ENCODE measurements at places on chromosomes 6 and 20. TPM values are rescaled to one million over a fixed set of nuclear protein-coding genes. Genes with fewer than 3 reads are reported as not detected.

Gene ZNF343
- total RNA-seq = 6.8 TPM

GRCh38 chr6:125002406-125002741, 40.1 kb downstream of the RNF217 start:
- DNase-seq = no peak

DNA sequence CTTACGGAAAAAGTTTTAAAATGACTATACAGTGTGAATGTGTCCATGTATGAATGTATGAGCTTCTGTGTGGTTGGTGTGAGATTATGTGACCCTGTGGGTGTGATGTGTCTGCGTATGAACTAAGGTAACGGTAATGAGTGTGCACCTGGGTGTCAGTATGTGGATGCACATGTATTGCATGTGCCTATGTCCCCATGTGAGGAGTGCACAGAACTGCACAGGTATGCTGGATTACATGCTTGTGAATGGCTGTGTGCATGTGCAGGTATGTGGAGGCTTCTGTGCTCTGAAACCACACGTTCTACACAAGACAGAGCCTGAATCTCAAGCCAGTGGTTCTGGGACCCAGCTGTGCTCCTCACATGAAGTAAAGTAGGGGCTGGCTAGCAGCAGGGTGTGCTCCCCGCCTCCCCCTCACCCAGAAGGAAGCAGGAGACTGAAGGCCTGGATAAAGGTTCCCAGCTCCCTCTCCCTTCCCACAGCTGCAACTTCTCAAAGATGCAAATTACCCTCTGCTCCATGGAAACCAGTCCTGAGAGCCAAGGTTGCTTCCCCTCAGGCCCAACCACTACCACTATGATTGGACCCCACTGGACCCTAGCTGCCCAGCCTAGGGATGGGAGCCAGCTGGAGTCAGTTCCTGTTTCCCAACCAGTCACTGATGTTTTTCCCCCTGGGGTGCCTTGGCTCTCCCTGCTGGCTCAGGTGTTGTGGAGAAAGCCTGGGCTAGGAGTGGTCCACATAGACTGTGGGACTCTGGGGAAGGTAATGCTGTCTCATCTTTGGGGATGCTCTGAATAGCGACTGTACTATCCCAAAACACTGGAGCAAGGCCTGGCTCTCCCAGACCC, 24.8 kb upstream of the SPDEF start:
- no peak for DNase-seq

DNA sequence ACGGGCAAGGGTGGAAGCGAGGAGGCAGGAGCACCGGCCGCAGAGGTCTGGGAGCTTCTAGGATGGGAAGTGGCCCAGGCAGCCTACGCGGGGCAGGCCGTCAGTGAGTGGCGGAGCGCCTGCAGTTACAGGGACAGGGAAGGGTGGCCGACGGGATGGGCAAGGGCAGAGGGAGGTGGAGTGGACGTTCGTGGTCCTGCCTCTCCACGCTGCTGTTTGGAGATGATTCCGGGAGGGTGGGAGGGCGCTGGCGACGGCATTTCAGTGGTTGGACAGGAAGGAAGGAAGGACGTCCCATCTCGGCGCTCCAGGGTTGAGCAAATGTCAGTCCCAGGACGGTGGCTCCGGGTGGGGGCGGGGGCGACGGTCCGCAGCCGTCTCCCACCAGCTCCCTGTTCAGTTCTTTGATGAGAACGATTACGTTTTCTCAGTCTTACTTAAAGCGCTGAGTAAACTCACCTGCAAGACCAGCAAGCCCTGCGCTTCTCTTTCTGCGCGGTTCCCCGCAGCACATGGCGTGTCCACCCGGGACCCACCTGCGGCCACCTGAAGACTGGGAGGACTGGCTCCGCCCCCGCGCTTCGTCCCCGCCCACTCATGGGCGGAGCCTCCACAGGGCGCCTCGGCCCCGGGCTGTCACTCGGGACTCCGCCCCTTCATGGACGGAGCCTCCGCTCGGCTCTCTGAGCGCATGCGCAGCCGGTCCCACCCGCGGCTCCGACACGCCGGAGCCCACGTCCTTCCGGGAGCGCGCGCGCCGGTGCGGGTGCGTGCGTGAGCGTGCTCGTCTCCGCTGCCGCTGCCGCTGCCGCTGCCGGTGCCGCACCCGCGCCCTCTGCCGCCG, at the start of gene DNAJC5:
Gene DNAJC5, plus strand, starts transcription at position 769 of the 844 bp plus-strand sequence. CDS start 33,220 bp downstream, outside the sequence.
- DNase-seq = peak; percentile 94

GRCh38 chr6:5116243-5116991, 31.3 kb downstream of the PPP1R3G start:
- DNase-seq = no peak

GRCh38 chr20:40984496-40984895, 44.1 kb upstream of the TOP1 start:
- no peak for DNase-seq
